ENCODE measurements at places on chromosomes 3 and 15. TPM values are rescaled to one million over a fixed set of nuclear protein-coding genes. Genes with fewer than 3 reads are reported as not detected.

The SH3GL3 gene
- not detected for total RNA-seq

The EIF1B gene
- 52.4 TPM for total RNA-seq

The PLXND1 gene
- 26.7 TPM for total RNA-seq

The PPP4R2 gene
- total RNA-seq: 92.9 TPM

The SNTN gene
- not detected for total RNA-seq

The FBXO40 gene
- total RNA-seq: not detected

Measured in colonic mucosa (tissue), 4 donors.